ENCODE measurements at places on chromosomes 6 and 20.
A peak's percentile ranks its signal among the peaks of the same experiment; 100 is the strongest.

GRCh38 chr20:46117704-46118467 lies at the start of gene CD40:
Gene CD40, plus strand, starts transcription at chr20:46118314. Its CDS starts 30 bp downstream, at chr20:46118344.
- DNase-seq = peak; percentile 91

- no peak for DNase-seq
Observed at GRCh38 chr20:5447188-5447587, 130.4 kb upstream of the PROKR2 start.

DNA sequence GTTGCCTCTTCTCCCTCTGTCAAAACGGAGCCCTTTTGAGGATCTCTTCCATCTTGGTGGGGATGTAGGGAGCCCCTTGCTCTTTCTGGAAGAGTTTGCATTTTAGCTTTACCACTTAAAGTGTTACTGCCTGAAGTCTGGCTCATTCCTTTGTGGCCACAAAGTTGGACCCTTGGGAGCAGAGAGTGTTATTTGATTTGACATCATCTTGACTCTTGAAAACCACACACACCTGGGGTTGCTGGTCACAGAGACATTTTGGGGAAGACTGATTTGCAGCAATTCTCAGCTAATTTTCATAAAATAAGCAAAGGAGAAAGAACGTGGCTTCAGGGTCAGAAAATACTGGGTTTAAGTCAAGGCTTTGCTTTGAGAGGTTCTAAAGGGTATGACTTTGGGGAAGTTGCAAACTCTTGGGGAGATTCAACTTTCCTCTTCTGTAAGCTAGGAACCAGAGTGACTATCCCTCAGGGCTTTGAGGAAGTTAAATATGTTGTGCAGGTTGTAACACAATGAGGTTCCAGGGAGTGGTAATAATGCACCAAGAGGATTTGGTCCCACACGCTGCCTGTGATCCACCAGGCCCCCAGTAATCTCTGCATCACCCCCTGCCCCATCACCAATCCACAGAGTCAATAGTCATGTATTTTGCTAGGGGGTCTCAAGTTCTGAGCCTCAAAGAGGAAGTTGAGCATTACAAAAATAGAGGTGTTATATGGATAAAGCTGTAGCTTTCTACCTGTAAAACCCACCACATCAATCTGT lies 141.6 kb upstream of the SLC24A3 start:
- no peak for DNase-seq

GRCh38 chr6:170455335-170455979 lies 97.7 kb downstream of the PSMB1 start:
- DNase-seq = no peak

GRCh38 chr6:112281821-112282615 lies 27.7 kb upstream of the LAMA4 start:
- no peak for DNase-seq

DNA sequence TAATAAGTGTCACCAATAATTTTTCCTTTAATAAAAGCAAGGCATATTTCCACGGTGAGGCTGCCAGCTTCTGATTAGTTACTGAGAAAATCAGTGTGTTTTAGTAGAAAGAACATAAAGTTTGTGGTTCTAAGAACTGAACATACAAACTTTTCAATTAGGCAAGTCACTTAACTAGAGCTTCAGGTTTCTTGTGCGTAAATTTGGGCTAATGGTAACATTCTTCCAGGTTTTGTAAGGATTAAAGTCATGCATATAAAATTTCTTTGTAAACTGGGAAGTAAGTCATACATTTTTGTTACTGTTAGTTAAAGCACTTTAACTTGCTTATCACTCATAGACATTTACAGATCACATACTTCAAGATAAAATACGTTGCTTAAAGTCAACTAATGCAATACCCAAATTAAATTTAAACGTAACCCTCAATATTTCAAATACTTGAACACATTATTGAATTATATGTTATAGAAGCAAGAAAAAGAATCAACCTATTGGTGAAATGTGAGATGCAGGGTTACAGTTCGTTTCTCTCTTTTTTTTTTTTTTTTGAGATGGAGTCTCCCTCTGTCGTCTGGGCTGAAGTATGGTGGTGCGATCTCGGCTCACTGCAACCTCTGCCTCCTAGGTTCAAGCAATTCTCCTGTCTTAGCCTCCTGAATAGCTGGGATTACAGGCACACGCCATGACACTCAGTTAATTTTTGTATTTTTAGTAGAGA lies 327.3 kb upstream of the NOX3 start:
- DNase-seq = no peak

DNA sequence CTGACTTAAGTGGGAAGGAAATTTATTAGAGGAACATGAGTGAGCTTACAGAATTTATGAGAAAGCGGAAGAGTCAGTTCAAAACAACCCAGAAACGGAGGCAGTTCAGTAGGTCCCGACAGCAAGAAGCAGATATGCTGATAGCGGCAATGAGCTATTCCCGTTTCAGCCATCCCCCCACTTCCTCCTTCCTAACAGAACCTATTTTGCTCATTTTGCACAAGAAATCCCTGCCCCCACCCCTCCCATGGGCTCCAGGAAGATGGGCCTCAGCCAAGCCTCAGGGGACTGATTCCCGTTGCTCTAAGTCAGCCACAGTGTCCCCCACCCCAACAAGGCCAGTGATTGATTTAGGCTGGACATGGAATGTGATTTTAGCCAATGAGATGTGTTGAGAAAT lies 157.5 kb downstream of the CEBPB start:
- DNase-seq = no peak

- peak; percentile 26 for DNase-seq
Observed at GRCh38 chr6:10733151-10733715, 10.4 kb downstream of the TMEM14C start.

- DNase-seq = no peak
Observed at GRCh38 chr6:127262896-127263295, 3.8 kb upstream of the RNF146 start.

DNA sequence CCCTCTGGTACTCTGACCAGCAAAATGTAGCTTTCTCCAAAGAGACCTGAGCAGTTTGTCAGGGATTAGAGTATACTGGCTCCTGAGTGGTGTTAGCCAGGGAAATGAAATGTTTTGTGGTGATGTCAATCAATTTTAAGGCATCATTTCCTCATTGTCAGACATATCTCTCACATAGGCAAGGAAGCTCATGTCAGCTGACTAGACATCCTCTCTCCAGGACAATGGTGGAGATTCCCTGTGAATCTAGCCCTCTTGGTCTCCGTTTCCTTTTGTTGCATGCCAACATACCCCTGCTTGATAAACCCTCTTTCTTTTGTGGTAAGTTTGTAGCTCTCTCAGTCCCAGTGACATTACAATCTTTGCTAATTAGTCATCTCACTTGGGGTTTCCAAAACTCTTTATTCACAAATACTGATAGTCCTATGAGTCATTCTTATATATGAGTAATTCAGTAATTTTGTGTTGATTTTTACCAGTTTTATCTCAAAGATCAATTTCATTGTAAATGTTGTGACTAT lies 135.6 kb upstream of the PTPRK start:
- no peak for DNase-seq

DNA sequence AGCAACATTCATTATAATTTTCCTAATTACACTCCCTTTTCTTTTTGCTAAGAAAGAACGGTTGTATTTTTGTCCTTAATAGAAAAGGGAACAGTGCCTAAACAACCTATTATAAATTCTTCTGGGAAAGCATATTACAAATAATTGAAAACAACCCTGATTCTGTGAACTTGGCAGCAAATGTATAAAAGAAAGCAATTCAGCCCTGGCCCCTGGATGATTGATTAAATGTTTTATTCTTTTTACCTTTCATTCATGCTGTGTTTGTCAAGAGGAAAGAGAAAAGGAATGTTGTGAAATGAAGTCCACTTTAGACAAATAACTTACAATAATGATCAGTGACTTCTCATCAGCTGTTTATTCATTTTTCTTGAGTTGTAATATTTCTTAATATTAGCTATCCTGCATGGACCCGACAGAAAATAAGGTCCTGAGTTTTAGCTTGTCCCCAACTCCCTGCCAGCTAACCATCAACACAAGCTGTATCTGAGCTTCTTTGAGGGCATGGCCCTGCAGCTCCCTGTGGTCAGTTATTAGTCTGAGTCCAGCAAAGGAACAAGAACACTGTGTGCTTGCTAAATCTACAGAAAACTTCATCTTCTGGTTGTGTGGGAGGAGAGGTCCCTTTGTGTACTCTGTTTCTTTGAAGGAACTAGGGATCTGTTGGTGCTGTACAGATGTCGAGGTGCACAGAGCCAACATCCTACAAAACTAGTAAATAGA lies 248.2 kb downstream of the LAMA2 start:
- DNase-seq = no peak

- DNase-seq = no peak
Observed at GRCh38 chr20:63619505-63619904, 7.4 kb downstream of the GMEB2 start.

DNA sequence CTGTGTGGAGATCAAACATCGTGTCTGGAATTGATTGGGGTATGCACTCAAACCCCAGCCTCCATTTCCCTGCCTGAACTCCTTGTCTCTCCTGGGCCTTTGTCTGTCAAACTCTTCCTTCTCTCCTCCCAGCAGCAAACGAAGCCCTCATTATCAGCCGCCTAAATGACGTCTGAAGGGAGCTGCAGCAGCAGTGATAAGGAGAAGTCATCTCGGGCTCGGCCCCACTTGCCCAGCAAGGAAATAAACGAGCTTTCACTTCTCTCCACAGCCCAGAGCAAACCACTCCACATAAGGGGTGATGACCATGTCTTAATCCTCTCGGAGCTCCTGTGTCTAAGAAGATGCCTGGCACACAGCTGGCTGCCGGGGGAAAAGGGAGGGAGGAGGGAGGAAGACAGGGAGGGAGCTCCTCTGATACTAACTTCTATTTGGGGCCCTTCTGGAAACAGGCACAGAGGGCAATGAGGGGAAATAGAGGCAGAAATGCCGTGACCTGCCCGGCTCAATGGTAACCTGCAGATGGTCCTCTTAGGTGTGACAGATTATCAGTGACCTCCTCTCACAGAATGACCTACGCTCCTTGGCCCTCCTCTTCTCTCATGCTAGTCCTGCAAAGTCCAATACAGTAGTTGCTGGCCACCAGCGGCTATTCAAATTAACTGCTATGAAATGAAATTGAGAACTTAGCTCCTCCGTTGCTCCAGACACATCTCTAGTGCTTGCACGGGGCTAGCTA lies 100.4 kb downstream of the PXDC1 start:
- DNase-seq = no peak

GRCh38 chr6:12606616-12607015 lies 110.0 kb upstream of the PHACTR1 start:
- DNase-seq = no peak

DNA sequence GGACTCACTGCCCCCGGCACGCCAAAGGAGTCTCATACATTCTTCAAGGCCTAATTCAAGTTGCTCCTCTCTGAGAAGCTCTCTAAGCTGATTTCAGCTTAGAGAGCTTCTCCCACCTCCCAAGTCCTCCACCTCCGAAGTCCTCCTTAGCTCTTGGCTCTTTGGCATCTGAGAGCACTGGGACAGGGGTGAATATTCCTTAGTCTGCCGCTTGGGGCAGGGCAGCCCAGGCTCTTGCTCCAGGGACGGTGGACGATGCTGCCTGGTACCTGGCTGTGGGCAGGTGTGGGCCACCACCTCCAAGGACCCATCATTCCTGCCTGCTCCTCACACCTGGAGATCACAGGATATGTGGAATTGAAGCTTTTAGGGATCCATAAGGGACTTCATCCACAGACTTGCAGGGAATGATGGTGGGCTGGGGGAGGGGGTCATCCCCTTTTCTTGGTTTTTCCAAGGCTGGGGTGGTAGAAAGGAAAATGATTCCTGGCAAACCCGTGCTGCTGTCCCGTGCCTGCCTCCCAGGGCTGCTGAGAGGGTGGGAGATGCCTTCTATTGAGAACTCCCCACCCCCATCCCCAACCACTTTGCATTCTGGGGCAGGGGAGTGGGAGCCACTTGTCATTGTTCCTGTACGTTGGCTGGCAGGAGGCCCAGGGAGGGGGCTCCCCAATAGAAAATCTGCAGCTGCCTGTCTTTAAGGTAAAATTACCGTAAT lies 57.4 kb downstream of the ARHGAP40 start:
- DNase-seq = no peak

- DNase-seq = no peak
Observed at GRCh38 chr6:116101302-116101718, 657 bp downstream of the NT5DC1 start.

- no peak for DNase-seq
Observed at GRCh38 chr6:110173506-110174132, 5.9 kb downstream of the WASF1 start.

- no peak for DNase-seq
Observed at GRCh38 chr6:431986-432385, 40.4 kb downstream of the IRF4 start.
